ENCODE measurements at places on chromosomes 1 and 21.

GRCh38 chr1:31704271-31705079 lies 658 bp upstream of the COL16A1 start:
- DNase-seq: no peak

- DNase-seq: no peak
These were observed 23.8 kb upstream of the CPLANE2 start for GRCh38 chr1:16260814-16261213.

DNA sequence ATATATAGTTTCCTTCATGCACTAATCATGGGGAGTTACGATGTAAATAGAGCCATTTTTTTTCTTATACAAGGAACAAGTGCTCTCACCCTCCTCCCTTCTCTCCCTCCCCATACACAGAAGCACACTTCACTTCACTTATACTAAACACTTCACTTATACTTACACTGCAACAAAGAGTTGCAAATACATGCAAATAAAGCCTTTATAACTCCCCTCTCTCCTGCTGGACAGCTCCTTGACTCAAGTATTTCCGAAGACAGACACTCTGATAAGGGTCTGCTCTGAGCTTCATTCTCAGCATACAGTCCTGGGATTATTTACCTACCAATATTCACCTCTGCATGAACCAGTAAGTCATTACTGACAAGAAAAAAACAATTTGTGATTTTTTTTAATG lies 35.6 kb upstream of the ERG start:
- no peak for DNase-seq

GRCh38 chr21:45549626-45550463 lies 7.6 kb upstream of the SLC19A1 start:
- no peak for DNase-seq

- no peak for DNase-seq
These were observed 398 bp upstream of the DPT start for GRCh38 chr1:168729405-168729802.

GRCh38 chr1:67476906-67477305 lies 46.7 kb upstream of the SERBP1 start:
- no peak for DNase-seq

- no peak for DNase-seq
These were observed 34.0 kb downstream of the MACF1 start for GRCh38 chr1:39238476-39238875.

DNA sequence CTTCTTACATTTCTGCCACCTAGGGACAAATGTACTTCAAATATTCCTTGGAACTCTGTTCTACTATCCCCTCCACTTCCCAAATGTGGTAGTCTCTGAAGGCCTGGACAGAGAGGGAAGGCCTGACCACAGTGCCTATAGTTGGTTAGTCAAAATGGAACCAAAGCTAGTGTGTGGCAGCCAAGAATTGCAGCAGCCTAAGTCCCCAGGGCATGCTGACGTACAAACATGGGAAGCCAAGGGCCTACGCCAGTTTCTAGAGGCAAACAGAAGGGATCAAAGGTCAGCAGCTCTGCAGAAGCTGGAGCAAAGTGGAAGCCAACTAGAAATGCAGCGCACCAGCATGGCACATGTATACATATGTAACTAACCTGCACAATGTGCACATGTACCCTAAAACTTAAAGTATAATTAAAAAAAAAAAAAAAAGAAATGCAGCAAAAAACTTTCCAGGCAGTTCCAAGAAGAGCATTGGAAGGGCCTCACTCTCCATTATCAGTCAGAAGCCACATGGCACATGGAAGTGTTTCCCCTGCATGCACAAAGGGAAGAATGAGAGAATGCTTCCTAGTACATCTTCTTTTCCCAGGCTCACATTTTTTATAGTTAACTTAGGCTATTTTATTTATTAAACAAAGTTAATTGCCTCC lies 39.4 kb upstream of the GADD45A start:
- DNase-seq: no peak

DNA sequence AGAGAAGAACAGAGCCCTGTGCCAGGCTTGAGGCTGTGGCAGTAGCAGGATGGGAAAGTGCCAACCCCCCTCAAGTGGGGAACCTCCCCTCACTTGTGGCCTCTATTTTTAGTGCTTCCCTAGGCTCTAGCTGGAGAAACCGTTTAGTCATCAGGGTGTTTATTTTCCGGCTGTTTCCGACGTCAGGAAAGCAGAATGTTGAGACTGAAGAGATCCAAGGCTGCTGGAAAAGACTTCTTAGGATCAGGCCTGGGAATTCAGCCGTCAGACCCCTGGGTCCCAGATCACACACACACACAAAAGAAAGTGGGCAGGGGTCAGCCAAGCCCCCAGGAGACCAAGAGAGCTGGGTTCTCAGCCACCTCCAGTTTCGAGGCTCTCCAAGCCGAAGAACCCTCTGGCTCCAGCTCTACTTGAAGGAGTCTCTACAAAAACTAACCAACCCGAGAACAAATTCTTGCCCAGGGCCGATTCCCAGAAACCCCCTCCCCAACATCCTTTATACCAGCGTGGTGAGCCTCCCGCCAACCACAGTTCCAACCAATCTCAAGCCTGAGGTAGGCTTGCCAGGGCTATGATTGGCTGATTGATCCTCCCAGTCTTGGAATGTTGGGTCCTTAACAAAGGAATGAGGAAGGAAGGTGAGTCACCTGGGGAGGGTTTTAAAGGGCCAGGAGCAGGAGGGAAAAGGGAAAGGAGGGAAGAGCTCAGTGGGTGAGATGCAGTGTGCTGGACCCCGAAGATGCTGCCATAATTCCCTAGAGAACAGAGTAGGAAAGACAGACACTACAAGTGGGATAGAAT lies 2.5 kb upstream of the MEF2D start:
- DNase-seq: no peak

GRCh38 chr1:157819896-157820295 lies at the start of gene FCRL1:
FCRL1 (minus strand) TSS chr1:157820120; CDS start chr1:157820037, 83 bp downstream.
- DNase-seq: no peak

DNA sequence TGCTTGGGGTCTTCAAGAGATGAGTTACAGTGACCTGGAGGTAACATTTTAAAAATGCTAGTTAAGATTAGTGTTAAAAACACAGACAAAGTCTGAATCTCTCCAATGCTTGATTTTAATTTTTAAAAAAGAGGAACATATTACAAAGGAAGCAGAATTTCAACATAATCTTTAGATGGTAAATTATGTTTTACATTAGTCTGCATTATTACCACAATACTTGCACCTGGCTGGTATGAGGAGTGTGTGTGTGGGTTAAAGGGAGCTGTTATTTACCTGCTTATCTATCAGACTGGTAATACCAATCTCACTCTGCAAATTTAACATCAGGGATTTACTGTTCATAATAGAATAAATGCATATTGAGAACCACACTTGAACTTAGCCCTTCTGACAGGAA lies 10.3 kb upstream of the KCNJ15 start:
- DNase-seq: no peak

- DNase-seq: no peak
These were observed 9.4 kb upstream of the ATP6V1G3 start for GRCh38 chr1:198549866-198550265.

DNA sequence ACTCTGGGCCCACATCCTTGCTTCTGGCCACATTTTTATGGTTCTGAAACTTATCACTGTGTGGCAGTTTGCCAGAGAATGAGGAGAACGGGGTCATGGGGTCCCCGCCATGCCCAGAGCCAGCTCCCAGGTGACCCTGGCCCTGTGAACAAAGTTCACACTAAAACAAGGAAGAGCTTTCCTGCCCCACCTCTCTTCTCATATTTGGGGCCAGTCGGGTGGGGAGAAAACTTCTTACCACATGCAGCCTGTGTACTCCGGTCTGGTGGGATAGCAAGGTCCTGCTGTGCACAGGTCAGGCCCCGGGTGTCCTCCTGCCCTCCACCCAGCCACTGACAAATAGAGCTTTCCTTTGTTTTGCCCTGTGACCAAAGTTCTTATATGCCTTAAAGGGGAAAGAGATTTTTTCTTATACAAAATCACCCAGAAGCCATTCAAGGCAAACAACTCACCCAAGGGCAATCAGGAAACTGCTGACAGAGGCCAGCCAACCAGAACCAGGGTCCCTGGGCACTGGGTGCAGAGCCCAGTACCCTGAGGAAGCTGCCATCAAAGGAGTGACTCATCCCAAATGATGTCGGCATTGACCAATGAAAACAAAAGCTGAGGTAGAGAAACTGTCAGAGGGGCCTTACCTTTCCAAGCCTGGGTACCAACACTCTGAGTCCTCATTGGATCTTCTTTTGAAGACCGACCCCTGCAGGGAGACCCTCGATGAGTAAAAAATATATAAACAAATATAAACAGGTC lies 53.6 kb downstream of the OLIG1 start:
- no peak for DNase-seq

DNA sequence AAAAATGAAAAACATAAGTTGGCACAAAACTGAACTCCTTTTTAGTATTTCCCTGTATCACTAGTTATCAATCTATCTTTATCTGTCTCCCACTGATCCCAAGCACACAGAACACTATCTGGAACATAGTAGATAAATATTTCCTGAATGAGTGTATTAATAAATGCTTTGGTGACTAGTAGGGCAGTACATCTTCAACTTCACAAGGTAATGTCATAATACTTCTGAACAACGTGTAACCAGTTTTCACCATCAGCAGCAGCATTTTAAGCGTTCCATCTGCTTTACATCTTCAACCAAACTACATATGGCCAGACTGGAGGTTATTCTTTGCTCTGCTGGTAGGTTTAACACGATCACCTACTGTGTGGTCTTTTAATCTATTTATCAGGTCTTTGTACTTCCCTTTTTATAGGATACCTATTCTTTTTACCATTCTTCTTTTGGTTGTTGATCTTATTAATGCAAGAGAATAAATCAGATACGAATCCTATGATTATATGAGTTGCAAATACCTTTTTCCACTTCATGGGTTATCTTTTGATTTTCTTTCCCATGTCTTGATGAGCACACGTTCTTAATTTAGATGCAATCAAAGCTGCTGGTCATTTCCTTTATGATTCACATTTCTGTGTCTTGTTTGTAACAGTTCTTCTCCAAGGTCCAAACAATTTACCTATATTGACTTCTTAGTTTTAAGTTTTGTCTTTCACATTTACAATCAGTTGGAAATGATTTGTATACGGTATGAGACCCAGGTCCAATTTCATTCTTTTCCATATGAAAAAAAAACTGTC lies 16.3 kb downstream of the GPBP1L1 start:
- no peak for DNase-seq

GRCh38 chr1:236746785-236747184 lies 48.3 kb upstream of the MTR start:
- DNase-seq: no peak

- no peak for DNase-seq
These were observed 102.7 kb downstream of the LMX1A start for GRCh38 chr1:165253818-165254254.

- DNase-seq: no peak
These were observed 208.6 kb downstream of the LHX8 start for GRCh38 chr1:75342786-75343185.

- no peak for DNase-seq
These were observed 1.6 kb upstream of the EGLN1 start for GRCh38 chr1:231423648-231424047.

DNA sequence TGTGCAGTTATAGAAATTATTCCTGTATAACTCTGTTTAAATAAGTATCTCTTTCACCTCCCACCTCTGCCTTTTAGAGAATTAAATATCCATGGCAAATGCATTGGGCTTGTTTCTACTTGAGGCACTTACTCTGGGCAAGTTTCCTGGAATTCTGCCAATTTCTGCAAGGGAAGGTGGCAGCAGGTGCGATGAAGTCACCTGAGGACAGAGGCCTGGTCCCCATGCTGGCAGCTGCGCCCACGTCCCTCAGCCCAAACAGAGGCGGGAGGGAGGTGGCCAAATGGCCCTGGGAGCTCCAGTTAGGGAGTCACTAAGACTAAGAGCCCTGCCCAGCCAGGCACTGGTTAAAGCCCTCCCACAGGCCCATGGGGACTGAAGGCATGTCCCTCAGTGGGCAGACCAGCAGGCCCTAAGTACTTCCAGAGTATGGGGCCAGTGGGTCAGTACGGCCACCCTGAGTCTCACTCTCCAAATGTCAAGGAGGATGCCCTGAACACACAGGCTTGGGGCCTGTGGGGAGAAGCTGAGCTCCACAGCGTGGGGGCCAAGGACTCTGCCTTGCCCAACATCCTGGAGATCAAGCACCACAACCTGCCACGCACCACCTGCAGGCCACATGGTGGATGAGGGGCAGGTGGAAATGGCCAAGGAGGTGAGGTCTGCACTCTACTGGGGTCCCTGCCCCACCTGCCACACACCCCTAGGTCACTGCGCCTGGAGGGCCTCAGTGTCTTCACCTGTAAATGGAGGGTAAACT lies 19.4 kb downstream of the ACOT7 start:
- no peak for DNase-seq

DNA sequence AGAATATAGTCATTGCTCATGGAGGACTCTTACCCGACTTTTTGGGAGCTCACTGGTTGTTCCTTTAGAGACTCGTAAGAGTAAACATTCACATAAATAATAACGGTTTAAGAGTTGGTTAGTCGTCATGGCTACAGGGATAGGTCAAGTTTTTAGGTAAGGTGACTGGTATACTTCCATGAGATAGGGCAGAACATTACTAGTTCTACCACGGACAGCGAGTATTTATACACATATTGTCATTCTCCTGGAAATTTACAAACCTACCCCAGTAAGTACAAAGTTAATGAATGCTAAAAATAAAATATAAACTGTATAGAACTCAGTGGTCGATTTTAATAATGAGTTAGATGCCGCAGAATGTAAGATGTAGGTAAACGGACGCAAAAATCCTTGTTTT lies 1.2 kb upstream of the RYR2 start:
- no peak for DNase-seq

DNA sequence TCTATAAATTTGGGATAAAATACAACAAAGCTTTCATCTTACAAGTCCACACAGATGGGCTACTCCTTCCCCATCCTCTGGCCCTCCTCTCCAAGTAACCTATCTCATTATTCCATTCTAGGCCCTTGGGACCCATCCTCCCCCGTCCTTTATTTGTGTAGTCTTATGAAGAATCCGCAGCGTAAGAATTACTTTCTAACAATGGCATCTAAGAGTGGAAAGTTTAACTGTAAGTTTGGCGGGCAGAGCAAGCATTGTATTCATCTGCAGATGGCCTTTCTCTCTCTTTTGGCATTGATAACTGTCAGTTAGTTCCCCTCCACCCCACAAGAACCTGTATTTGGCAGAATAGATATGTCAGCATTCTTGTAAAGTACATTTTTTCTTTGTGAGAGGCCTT lies 91.9 kb upstream of the TSPAN2 start:
- no peak for DNase-seq

- no peak for DNase-seq
These were observed 5.0 kb upstream of the EFNA3 start for GRCh38 chr1:155073377-155074242.

DNA sequence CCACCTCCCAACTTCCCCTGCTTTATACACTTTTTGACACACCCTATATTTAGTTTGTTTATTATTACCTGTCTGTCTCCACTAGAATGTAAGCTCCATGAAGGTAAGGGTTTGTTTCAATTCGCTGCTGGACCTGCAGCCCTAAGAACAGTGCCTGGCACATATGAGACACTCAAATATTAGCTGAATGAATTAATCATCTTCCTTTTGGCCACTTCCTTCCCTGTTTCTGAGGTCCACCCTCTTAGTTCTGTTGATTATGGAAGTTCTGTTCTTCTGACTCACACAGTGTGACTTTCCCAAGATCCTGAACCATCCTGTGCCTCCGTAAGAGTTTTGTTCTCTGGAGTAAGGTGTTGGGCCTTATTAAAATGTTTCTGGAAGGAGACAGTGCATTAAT lies 40.4 kb upstream of the GJA5 start:
- no peak for DNase-seq

GRCh38 chr1:10621906-10622305 lies 147.2 kb downstream of the PEX14 start:
- DNase-seq: no peak

GRCh38 chr1:150410582-150411101 lies 46.7 kb downstream of the RPRD2 start:
- no peak for DNase-seq

- no peak for DNase-seq
These were observed 14.5 kb downstream of the DUSP10 start for GRCh38 chr1:221727146-221728036.

All from activated CD4-positive, CD25-positive, alpha-beta regulatory T cell (primary cell).